NCI-H2081 treated with DMSO at 0.1 percent for 48 hours (cell line): ENCODE measurements at places on chromosomes 6 and 20.

DNA sequence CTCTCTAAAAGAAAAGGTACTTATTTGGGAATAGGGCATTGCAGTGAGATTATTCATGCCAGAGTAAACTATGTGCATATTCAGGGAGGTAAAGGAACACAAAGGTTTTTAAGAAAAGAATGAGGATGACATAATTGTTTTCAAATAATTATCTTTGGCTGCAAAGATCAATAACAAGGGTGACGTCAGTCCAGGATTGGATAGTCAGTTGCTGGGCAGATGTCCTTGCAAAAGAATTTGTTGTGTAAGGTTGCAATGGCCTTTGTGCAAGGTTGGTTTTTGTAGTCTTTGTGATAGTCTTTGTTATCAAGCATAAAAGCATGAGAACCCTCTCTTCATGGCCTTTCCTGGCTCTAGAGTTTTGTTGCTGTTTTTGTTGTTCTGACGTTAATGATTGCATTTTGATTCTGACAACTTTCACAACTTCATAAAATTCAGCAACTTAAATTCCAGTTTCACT is 17.7 kb downstream of the LOC128125822 start:
- DNase-seq: no peak

GRCh38 chr6:77466451-77467437 is 3.5 kb upstream of the HTR1B start:
- no peak for DNase-seq

GRCh38 chr20:13141546-13141945 is 79.5 kb upstream of the ISM1 start:
- no peak for DNase-seq

DNA sequence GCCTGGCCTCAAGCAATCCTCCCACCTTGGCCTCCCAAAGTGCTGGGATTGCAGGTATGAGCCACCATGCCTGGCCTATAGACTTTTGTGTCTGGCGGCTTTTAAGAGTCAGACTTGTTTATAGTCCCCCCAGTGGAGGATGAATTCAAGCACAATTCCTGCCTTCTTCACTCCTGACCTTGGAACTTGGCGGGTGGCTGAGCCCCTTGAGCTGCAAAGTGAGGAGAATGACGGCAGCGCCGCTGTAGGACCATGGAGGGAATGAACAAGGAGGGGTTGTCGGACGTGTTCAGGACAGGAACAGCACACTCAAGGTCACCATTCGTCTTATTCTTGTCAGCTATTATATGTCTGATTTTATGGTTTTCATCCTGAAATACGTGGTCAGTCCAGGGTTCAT is 265.4 kb downstream of the CDH4 start:
- DNase-seq: no peak

DNA sequence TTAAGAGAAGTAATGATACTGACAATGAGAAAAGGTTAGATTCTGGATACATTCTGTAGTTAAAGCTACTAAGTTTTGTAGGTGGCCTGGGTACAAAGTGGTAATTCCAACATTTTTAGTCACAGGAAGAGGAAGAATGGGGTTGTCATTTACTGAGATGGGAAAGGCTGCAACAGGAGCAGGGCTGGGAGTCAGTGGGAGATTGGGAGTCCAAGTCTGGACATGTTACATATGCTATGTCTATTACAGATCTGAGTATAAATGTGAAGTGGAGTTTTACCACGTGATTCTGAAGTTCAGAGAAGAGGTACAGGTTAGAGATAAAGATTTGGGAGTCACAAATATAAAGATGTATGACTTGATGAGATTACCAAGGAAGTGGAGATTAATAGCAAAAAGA is 116.2 kb downstream of the RWDD2A start:
- DNase-seq: no peak

GRCh38 chr6:139800837-139801236 is 426.4 kb upstream of the CITED2 start:
- DNase-seq: no peak

DNA sequence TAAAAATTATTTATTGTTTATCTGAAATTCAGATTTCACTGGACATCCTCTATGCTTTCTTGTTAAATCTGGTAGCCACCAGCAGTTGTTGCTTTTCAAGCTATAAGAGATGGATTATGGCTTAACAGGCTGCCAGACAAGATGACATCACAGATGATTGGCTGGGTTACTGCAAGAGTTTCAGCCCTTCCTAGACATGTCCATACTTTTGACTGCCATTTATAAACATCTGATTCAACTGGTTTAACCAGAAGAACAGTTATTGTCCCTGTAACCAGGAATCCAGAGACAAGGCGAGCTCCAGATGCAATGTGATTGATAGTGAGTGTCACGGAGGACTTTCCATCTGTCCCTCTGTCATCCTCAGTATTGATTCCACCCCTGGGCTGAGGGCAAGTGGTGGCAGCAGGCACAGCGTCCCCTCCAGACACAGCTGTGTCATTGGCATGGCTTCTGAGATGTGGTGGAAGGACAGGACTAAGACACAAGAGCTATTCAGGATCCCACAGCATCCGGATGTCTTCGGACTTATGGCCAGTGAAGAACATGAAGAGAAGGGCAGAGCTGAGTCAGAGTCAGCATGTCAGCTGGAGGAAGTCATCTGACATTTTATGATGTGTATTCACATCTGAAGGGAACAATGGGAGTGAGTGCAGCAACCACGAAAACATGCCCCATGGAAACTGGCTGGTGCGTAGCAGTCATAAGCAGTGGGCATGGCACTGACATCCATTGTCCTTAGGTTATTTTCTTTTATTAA is 284.5 kb upstream of the CDYL start:
- DNase-seq: no peak

DNA sequence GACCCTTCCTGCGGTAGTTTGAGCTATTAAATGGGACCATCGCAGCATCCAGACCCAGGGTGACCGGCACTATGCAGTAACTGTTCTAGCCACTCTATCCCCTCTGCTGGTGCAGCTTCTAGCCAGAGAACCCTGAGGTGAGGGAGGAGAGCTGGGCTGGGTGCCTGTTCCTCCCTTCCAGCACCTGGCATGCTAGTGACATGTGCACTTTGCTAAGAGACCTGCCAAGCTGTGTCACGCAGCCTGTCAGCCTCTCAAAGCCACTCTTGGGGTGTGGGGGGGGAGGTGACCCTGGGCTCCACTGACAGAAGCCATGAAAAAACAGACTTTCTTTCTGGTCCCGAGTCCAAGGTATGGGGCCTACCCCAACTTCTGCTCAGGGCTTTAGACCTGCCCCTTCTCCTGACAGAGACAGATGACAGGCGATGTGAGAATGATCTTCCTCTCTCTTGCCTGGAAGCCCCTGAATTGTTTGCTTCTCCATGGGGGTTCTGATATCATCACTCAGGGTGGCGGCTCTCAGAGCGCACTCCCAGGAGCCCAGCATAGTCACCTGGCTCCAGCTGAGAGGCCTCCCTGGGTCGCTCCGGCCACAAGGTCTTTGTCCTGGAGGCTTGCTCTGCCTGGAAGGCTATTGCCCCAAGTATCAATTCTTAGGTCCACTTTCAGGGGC is 47.2 kb upstream of the MLN start:
- DNase-seq: no peak

DNA sequence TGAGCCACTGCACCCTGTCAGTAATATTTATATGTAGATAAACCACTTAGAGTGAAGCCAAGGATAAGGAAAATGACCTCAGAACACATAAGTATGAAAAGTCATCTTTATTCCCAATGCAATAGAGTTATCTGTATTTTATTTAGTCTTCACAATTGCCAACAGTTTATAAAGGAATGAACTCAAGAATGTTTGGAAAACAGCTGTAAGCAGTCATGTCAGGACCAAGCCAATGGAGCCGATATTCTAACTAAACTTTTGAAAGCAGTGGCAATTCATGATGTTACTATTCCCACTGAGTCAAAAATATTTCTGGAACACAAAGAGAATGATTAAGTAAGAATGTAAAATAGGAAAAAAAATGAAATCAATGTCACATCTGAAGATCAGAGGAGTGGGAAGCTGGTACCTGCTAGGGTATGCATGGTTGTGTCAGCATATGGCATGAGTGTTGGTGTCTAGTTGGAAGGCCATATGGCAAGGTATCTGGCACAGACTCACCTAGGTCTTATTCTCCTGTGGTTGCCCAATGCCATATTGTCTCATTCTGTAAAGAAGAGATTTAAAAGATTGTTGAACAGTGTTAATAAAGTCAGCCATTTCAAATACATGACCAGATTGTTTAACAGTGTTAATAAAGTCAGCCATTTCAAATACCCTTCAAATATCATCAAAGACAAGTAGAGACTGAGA is 118.2 kb downstream of the ADAT2 start:
- no peak for DNase-seq

- DNase-seq: no peak
Measured at GRCh38 chr20:44115762-44116644, 71.0 kb downstream of the JPH2 start.

DNA sequence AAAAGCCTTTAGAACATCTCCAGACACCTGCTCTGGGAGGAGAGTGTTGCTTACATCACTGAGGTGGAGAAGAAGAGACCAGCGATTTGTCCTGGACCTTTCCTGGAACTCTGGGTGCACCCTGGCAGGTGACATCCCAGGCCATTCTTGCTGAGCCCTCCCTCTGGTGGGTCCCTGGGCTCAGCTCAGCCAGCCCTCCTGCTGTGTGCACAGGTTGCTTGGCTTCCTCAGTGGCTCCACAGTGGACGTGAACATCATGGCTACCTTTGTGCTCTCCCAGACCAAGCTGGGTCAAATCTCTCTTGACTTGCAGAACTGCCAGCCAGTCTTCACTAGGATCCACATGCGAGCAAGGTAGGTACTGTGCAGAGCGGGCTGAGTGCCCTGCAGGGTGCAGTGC is 19.9 kb upstream of the BPIFA2 start:
- DNase-seq: no peak

DNA sequence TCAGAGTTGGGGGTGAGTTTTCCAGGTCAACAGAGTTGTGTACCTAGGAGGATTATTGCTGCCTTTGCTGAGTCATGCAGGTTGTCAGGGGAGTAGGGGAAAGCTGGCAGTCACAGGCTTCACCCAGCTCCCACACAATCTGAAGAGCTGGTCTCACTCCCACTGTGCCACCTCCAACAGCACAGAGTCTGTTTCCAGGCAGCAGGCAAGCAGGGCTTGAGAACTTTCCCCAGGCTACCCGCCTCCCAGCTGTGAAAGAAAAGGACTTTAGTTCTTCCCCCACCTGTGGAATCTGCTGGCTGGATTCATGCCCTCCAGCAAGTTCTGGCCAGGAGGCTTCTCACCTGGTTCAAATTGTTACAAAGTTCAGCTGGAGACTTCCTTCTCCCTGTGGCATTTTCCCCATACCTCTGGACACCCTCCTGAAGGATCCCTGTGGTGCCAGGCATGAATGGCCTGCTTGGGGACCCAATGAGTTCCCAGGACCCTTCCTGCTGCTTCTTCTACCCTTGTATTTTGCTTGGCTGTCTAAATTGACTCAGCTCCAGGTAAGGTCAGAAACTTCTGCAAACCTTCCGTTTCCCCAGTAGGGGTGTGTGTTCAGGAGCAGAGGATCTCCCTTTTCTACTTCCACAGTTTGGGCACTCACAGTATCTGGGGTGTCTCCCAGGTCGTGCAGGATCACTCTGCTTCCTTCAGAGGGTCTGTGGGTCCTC is 378.1 kb upstream of the MAN1A1 start:
- DNase-seq: no peak

GRCh38 chr6:166381733-166382499 is 824 bp downstream of the MPC1 start:
- no peak for DNase-seq

- DNase-seq: no peak
Measured at GRCh38 chr6:48615041-48615440, 504.0 kb upstream of the PTCHD4 start.

DNA sequence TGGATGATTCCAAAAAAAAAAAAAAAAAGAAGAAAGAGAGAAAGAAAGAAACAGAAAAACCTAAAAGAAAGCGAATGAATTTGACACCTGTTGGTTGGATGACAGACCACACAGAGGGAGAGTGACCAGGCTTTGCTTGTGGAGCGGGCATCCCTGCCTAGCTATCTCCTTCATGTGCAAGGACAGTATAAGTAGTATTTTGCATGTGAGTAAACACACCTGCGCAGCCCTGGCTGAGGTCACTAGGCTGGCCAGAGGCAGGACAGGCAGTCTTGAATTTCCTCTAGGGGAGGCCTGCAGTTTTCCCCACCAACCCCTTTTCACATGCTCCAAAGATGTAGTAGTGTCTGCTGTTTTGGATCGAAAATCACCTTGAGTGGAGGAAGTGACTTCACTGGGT is 126.4 kb downstream of the CCDC170 start:
- DNase-seq: no peak

- no peak for DNase-seq
Measured at GRCh38 chr6:152399399-152399798, 237.8 kb downstream of the SYNE1 start.

- no peak for DNase-seq
Measured at GRCh38 chr6:124822204-124822613, 140.0 kb upstream of the RNF217 start.

- DNase-seq: no peak
Measured at GRCh38 chr6:90072935-90073464, 178.7 kb downstream of the GJA10 start.

- no peak for DNase-seq
Measured at GRCh38 chr20:45300961-45301360, 5.7 kb upstream of the RBPJL start.

- DNase-seq: no peak
Measured at GRCh38 chr6:40760887-40761286, 173.7 kb upstream of the LRFN2 start.

- DNase-seq: no peak
Measured at GRCh38 chr6:135322427-135323201, 141.5 kb downstream of the MYB start.

DNA sequence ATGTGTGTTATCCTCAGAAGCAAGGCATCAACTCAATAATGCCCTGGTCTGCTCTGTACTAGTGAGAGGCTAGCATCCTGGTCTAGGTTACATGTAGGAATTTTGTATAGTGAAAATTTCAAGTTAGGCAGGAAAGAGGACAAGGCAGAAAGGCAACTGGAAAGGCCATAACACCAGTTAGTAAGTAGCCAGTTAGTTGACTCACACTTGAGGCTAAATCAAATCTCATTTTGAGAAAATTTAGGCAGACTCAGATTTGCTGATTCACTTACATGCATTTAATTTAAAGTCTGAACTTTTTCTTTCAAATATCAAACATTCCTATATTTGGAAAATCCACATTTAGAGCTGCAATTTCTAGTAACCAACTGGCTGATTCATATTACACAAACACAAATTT is 184.5 kb upstream of the TCF21 start:
- no peak for DNase-seq
